ENCODE measurements at places on chromosomes 16 and 17.

DNA sequence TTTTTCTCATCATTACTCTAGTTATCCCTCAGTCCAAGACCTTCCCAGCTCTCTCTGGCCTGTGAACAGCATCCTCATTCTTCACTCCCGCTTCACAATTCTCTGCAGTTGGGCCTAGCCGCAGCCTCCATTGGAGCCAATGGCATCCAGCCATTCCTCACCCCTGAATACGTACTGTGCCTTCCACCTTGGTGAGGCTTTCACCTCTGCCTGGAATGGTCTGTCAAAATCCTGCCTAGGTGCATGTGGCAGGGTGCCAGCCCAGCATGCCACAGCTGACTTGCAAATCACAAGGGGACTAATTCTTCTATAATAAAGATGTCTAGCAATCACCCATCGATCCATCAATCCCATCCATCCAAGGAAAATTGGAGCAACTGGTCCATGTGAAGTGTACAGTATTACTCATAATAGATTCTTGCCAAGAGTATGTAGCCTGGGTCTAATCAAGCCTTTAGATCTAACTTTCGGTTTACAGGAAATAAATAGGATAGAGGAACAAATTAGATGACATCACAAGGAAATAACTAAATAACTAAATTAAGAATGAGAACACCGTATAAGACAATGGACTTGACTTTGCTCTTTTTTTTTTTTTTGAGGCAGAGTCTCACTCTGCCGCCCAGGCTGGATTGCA, 5.1 kb upstream of the CX3CL1 start:
- DNase-seq, result no peak

DNA sequence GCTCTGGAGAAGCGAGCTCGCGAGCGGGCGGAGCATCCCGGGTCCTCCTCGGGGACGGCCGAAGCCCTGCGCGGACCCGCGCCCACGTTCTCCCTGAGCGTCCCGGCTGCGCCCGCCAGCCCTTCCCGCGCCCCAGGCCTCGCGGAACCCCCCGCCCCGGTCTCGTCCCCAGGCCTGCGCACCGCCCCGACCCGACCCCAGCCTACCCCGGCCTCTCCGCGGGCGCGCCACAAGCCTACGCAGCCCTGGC, 159 bp downstream of the USP36 start:
- DNase-seq, result no peak

DNA sequence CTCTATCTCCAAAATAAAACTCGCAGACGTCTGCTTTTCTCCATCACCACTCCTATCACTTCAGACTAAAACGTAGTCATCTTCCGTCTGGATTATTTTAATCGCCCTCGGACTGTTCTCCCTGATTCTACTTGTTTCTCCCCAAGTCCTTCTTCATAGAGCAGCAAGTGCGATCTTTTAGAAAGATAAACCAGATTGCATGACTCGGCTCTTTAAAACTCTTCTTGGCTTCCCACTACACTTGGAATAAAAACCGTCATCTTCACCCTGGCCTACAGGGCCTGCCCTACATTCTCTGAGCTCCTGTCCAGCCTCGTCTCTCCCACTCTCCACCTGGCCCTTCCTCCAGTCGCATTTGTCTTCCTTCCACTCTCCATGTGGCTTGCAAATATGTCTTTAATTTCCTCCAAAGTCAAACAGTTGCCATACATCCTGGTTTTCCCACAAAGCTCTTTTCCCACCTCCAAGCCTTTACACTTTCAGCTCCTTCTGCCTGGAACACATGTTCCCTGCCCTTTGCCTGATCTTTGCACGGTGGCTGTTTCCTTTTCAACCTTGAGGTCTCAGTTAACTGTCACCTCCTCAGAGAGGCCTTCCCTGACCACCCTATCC, 70.5 kb upstream of the DHX40 start:
- no peak for DNase-seq

DNA sequence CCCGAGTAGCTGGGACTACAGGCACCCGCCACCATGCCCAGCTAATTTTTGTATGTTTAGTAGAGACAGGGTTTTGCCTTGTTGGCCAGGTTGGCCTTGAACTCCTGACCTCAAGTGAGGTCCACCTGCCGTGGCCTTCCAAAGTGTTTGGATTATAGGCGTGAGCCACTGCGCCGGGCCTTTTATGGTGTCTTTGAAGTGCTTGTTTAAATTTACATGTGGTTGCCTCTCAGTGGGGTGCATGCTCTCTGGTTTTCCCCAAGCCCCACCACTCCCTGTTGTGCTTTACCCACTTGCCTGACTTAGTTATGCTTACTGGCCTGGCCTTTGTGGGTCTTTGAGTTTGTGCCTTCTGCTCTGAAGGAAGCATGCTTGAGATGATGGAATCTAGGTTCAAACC, 132.0 kb downstream of the PRKCB start:
- DNase-seq, result no peak

DNA sequence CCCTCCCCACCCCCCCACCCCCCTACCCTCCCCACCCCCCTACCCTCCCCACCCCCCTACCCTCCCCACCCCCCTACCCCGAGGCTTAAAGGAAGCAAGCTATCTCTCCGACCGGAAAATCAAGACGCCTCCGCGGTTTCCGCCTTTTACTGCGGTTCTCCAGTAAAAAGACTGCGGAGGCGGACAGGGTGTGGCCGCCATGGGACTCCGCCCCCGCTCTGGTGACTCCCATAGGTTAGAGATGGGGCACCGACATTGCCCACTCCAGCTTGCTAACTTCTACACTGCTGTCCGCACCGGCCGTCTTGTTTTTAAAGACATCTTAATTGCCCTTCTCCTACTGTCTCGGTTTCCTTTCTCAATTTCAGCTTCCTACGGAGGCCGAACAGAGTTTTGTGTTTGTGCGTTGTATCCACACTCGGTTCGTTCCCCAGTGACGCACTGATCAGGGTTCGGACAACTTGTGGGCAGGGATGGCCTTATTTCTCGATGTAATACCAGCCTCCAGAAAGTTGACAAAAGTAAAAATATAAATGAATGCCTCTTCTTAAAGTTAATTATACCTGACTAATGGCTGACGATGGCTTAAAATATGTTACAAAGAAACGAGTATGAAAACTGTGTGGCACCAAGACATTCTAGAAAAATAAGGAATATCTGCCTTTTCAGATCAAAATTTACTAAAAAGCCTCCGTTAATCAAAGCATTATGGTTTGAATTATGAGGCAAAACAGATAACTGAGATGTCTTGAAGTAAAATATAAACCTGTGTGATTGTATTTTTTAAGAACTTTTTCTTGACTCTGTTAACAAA, 1.1 kb upstream of the ZNF200 start:
- no peak for DNase-seq

- DNase-seq, result no peak
Observed at GRCh38 chr17:67032382-67032781, 12.0 kb upstream of the CACNG1 start.

GRCh38 chr16:57112403-57113041, 20.1 kb downstream of the CPNE2 start:
- DNase-seq, result no peak

GRCh38 chr16:66859397-66860068, 15.3 kb downstream of the CA7 start:
- DNase-seq, result no peak

- no peak for DNase-seq
Observed at GRCh38 chr17:38898291-38898679, 27.1 kb upstream of the LASP1NB start.

DNA sequence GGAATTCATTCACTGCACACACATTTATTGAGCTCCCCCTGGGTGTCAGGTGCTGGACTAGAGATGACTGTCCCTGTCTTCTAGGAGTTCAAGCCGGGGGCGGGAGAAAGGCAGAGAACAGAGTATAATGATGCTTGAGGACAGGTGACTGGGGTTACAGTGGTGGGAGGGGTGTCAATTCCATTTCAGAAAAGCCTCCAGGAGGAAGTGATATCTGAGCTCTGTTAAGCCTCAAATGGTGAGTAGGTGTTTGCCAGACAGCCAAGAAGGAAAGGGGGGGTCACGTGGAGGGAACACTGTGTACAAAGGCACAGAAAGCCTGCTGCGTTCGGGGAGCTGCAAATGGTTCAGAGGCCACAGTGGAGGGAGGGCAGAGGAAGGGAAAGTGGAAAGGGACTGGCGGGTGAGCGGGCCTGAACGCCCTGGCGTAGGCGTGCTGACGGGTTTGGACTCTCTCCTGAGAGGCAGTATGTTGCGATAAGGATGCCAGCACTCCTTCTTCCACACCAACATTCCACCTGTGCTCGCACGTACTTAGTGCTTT, 9.7 kb upstream of the NXPH3 start:
- DNase-seq, result peak; percentile 12

- no peak for DNase-seq
Observed at GRCh38 chr16:85166699-85167588, 54.7 kb upstream of the CIBAR2 start.

- no peak for DNase-seq
Observed at GRCh38 chr16:68452176-68452575, 3.9 kb upstream of the SMPD3 start.

DNA sequence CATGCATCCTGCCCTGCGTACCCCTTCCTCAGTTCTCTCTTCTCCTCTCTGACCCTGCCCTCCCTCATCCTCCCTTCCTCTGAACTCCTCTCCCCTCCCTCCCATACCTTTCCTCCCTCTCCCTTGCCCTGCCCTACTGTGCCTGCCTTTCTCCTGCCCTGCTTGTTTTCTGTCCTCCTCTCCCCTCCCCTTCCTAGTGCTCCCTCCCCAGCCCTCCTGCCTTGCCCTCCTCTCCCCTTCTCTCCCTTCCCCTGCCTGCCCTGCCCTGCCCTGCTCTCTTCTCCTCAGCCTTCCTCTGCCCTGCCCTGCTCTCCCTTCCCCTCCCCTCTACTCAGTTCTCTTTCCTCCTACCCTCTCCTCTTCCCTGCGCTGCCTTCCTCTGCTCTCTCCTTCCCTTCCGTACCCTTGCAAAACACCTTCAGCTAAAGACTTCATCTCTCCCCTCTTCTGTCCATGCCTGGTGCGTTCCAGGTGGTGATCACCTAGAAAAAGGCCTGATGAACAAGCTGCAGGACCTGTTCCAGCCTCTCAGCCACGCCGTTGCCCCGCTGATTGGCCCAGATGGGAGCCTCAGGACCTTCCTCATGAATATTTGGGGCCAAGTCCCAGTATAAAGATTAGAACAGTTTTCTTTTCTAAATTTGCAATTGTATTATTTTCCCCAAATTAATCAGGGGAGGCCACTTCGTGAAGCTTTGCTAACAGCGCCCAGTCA, 290.5 kb downstream of the CPPED1 start:
- DNase-seq, result no peak

DNA sequence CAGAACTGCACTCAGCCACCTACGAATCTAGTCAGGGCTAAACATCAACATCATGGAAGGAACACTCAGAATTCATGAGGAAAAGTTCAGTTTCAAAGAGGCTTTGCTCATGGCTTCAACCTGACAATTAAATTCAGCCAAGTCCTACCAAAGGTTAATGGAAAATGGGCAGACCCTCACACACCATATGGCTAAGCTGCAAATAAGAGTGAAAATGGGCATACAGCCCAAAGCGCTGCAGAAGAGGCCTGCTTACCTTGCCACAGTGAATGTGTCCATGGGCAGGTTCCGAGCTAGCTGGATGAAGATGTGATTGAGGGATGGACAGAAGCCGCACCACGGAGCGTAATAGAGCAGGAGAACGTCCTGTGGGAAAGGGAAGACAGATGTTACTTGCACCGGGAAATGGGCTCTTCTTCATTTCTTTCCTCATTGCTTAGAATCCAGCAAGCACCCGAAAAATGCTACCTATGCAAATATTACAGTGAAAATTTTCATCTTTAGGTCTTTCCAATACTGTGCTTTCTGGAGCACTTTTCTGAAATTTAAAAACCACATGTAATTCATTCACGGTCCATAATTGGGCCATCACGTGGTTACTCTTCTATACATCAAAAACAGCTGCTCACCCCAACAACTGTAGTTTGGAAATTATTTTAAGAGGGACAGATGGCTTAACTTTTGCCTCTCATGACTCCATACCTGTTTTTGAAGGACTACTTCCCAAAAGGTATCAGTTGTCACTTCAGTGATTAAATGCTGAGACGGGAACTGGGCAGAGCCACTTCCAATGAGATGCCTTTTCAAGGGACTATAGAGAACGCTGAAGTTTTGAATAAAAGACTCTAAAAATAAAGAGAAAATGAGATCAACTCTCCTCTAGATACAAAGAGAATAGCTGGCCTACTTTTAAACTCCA, 19.6 kb downstream of the SNN start:
- no peak for DNase-seq

DNA sequence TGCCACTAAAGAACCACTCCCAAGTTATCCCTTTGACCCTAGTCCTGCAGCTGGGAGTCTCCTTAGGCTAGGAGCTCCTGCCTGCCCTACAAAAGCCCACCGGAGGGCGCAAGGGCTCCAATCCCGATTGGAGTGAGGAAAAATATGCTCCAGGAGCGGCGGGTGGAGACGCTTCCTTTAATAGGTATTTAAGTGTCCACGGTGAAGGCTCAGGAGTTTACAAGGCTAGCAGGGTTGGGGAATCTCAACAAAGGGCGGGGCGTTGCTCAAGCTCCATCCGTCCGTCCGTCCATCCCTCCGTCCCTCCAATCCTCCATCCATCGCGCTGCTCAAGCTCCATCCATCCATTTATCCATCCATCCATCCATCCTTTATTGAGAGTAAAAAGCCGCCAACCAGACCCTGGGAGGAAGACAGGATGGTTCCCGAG, 556 bp upstream of the SPNS1 start:
- DNase-seq, result peak; percentile 64

GRCh38 chr17:76996741-76997694, 128.8 kb downstream of the MGAT5B start:
- DNase-seq, result no peak

DNA sequence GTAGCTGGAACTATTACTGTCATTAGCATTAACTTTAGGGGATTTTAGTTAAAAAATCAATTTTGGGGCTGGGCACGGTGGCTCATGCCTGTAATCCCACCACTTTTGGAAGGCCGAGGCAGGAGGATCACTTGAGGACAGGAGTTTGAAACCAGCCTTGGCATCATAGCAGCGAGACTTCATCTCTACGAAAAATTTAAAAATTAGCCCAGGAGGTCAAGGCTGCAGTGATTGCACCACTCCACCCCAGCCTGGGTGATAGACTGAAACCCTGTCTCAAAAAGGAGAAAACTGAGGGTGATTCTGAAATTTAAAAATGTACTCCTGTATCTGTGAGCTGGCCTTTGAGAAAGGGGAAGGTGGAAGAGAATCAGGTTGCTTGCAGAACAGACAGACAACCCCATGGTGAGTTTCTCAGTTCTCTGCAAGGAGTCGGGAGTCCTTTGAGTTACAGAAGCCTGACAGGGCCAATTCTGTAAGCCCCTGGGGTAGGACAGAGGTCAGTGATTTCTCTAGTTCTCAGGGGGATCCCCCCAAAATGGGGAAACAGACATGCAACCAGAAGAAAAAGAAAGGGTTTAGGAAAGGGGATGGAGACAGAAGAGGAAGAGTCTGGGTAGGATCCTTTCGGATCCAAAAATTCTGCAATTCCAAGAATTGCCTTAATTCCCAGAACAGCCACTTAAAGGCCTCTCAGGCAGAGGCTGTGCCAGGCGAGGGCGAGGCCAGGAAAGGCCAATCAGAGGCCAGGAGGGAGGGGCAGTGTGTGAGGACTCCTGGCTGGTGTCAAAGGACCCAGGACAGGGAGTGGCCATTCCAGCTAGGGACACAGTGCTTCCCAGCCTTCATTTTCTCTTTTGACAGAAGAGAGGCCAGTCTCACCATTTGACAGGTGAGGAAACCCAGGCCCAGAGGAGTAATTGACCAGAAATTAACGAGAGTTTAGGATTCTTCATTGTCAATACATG, 6.7 kb downstream of the NUPR1 start:
- no peak for DNase-seq
